ENCODE measurements at places on chromosomes 1 and 21. TPM values are rescaled to one million over a fixed set of nuclear protein-coding genes. Genes with fewer than 3 reads are reported as not detected.

Gene TRIM17
- 1.1 TPM for total RNA-seq

Gene OLFML3
- total RNA-seq = 0.23 TPM

Gene BSND
- not detected for total RNA-seq

Gene ADAMTSL4
- total RNA-seq = 0.66 TPM

Gene SLC45A1
- 1.2 TPM for total RNA-seq

Gene CAPN8
- total RNA-seq = 0.99 TPM

Gene ADORA1
- total RNA-seq = not detected

Gene KCNJ10
- total RNA-seq = 0.22 TPM

Gene RGS1
- total RNA-seq = 7.1 TPM

Gene HHIPL2
- total RNA-seq = 1.0 TPM
